ENCODE measurements at places on chromosomes 2 and 18.

DNA sequence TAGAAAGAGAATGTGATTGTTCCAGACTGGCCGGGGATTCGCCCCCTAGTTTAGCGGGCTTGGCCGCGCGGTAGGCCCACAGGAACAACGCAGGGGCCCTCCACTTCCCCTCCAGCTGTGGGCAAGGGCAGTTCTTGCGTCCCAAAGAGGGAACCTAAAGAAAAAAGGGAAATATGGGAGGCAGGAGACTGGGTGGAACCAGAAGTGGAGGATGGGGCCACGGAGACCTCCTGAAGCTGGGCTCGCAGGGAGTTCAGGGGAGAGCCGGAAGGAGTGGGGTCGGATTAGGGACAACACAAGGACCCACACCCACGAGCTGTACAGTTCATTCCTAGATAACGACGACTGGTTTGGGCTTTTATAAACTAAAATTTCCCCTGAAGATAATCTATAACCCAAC, 18.2 kb downstream of the GNLY start:
- DNase-seq: no peak

DNA sequence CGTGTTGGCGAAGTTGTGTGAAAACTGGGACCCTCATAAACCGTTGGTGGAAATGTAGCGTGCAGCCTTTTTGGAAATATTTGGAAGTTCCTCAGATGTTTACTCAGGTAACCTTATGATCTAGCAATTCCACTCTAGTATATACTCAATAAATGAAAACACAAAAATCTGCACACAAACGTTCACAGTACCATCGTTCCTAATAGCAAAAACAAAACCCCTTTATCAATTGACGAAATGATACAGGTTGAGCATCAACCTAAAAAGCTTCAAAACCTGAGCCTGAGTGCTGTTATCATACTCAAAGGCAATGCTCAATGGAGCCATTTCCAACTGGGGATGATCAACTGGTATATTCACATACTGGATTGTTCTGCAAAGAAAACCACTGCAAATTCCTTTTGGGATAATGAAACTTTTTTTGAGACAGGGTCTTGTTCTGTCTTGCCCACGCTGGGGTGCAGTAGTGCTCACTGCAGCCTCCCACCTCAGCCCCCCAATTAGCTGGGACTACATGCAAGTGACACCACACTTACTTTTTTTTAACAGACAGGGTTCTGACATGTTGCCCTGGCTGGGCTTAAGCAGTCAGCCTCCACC, 777 bp upstream of the C18orf32 start:
- no peak for DNase-seq

- DNase-seq: no peak
Observed at GRCh38 chr2:161170958-161171932, 11.0 kb downstream of the TANK start.

DNA sequence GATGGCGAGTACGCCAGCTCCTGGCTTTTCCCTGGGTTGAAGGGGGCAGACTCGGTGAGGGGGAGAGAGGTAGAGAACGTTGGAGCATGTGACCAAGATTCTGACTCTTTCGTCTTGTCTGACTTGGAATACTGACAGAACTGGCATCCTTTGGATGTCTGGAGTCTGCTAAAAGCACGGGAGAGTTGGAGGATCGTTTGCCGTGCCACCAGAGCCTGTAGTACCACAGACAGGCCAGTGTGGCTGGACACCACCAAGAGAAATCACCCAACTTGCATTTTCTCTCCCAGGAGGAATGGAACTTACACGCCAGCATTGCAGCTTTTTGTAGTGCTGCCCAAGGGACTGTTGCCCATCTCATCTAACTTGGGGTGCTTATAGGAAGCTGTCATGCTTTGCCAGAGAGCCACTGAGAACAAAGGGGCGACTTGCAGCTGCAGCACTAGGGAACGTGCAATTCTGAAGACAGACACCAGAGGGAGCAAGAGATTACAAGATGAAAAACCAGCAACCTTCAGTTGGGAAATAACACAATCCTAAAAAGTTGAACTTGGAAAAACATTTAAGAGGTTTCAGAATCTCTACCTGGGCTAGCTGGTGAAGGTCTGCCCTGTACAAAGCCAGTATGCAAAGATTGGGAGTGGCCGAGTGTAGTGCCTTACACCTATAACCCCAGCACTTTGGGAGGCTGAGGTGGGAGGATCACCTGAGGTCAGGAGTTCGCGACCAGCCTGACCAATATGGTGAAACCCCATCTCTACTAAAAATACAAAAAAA, 24.1 kb downstream of the PSMG2 start:
- no peak for DNase-seq

GRCh38 chr2:20448977-20449306, 2.1 kb downstream of the RHOB start:
- DNase-seq: no peak

DNA sequence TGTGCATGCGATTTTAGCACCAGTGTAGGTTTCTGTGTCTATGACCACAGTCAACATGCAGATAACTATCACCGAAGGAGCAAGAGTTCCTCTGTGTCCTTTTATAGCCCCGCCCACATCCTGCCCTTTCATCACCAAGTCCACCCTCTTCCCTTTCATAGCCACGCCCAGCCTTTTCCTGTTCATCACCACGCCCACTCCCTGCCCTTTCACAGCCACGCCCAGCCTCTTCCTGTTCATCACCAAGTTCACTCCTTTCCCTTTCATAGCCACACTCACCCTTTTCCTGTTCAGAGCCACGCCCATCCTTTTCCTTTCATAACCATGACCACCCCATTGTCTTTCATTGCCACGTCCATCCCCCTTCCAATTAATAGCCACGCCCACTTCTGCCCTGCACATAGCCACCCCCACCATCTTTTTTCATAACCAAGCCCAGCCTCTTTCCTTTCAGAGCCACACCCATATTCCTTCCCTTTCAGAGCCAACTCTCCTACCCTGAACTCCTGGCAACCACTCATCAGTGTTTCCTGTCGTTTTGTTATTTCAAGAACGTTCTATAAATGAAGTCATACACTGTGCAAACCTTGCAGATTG, 273.9 kb downstream of the MYT1L start:
- peak; percentile 2 for DNase-seq

DNA sequence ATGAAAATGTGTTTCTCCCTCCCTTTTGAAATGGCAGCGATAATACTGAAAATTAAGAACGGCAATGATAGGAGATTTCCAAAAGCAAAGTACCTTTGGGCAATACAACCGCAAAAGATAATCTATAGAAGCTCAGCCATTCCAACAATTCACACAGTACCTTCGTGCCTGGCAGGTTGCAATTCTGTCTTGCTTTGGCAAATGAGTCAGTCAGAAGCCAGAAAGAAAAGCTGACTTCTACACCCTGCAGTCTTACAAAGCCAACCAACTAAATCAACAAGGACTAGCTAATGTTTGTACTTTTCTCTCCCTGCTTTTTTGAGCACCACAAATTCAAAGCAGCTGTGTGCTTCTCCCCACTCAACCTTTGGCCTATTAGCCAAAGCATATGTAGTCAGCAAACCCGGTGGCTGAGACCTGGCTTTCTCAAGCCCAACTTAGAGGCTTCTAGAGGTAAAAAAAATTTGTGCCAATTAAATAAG, 25.7 kb upstream of the ID2 start:
- no peak for DNase-seq

DNA sequence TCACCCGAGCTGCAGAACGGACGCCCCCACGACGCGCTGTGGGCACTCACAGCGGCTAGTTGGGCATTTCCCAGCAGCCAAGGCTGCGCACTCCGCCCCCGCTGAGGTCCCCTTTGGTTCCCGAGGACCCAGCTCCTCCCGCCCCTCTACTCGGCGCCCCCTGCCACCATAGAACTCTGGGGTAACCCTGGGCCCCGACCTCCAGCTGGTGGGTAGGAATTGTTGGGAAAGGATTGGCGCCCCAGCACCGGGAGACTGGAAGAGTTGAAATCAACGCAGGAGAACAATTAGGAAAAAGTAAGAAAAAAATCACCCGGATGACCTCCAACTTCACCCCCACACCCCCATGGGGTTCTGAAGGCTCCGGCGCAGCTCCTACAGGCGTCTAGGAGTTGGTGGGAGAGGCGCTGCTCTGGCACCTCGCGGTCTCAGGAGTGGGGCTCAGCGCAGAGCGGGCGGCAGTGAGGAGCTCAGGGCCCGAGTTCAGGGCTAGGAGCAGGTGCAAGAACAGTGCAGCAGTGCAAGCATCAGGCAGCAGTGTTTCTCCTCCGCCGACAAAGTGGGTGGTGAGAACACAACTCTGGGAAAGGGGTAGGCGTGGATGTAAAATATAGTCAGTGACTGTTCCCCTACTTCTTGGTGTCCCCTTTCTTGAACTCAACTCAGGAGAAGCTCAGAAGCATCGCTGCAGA, 14.0 kb downstream of the POU3F3 start:
- DNase-seq: no peak

All from NCI-H510A (cell line).